HEK293T (cell line): ENCODE measurements at places on chromosomes 2 and 18.

GRCh38 chr18:12791610-12792009, 88.8 kb downstream of the PSMG2 start:
- no peak for DNase-seq

DNA sequence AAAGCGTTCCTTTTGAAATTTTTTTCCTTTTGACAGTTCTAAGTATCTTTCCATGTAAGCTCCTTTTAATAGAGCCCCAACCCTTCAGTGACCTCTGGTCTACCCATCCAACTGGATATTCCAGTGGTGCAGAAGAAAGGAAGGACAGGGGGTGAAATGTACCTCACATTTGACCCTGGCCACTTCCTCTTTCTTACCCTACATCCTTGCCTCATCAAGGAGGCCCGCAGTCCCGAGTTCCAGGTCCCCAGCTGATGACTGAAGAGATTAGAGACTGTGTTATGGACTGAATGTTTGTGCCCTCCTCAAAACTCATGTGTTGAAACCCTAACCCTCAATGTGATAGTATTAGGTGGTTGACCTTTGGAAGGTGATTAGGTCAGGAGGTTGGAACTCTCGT, 158.1 kb downstream of the RBM43 start:
- no peak for DNase-seq

DNA sequence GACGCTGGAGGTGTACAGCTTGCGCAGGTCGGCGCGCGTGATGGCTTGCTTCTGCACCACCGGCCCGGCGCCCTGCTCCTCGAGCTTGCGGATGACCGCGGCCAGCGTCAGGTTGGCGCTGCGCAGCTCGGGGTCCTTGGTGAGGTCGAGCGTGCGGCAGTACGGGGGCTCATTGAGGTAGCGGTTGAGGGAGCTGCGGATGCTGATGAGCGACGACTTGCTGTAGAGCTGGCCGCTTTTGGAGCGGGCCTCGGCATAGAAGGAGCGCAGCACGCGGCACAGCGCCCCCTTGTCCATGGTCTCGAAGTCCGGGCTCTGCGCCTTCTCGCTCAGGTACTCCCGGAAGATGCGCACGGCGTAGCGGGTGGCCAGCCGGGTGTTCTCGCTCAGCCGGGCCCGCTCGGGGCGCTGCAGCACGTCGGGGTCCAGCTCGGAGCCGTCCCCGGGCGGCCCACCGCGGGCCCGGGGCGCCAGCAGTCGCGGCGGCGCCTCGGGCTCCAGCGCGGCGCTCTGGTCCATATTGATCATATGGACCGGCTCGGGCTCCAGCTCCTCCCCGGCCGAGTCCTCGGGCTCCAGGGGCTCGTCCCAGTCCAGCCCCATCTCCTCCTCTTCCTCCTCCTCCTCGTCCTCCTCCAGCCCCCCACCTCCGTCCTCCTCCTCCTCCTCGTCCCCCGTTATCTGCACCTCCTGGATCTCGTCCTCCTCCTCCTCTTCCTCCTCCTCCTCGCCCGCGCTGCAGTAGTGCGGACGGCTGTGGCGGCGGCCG, 523 bp downstream of the KCTD1 start:
- no peak for DNase-seq

DNA sequence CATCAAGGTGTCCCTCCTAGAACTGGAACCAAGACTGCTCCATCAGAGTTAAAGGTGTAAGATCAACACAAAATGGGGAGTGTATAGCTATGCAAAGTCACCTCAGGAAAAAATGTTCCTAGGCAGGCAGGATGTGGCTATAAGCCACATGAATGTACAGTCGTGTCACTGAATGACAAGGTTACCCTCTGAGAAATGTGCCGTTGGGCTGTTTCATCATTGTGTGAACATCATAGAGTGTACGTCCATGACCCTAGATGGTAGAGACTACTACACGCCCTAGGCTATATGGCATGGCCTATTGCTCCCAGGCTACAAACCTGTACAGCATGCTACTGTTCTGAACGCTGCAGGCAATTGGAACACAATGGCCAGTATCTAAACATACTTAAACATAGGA, 24.5 kb downstream of the TYMS start:
- no peak for DNase-seq

GRCh38 chr2:80815259-80815658, 510.7 kb upstream of the LRRTM1 start:
- no peak for DNase-seq

DNA sequence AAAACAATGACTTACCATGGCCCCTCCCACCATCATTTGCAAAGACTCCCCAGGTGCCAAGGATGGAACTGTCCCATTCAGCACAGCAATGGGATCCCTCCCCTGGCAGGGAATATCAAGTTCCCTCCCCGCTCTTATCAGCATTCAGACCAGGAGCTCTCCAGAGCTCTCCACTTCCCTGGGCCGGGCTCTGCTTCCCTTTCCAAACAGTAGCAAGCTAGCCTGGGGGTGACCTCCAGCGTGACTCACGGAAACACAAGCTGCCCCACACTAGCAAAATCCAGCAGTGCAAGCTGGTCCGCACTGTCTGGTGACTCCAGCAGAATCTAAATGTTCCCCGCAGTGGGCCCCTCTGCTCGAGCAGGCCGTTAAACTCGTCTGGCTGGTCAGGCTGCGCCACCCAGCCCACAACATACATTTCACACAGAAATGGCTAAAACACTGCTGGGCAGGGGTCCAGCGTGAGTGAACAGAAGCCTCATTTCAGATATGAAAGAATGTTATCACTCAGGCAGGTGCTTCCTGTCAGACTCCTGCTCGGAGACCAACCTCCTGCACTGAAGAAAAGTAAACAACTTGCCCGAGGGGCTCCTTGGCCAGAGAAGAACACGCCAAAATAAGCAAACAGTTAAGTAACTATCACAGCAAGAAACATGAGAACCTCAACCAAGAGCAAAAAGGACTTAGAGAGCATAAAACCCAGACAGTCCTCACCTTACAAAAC, 33.9 kb downstream of the STAT1 start:
- peak; percentile 52 for DNase-seq
